ENCODE measurements at places on chromosomes 2 and 18.

- DNase-seq: no peak
These were observed 4.5 kb upstream of the ATL2 start for GRCh38 chr2:38381381-38382143.

DNA sequence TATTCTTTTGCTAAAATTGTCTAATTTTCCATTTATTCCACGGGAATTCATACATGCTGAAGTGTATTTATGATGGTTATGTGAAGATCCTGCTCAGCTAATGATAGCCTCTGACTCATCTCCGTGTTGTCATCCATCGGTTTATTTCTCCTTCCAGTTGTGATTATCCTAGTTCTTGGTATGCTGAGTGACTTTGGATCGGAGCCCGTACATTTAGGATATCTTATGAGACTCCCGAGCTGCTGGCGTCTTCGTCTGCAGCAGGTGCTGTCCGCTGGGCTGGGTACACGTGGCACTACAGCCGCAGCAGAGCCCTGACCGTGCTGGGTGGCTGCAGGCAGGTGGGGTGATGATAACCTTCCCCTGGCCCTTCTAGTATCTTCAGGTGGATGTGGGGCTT, 40.1 kb upstream of the GALR1 start:
- no peak for DNase-seq

- DNase-seq: no peak
These were observed 1.1 kb downstream of the DSC3 start for GRCh38 chr18:31041271-31042083.

GRCh38 chr2:31764169-31764568, 183.4 kb upstream of the SRD5A2 start:
- DNase-seq: peak; percentile 56

GRCh38 chr2:65364986-65365733, 67.2 kb downstream of the SPRED2 start:
- no peak for DNase-seq

- no peak for DNase-seq
These were observed 61.0 kb downstream of the SPP2 start for GRCh38 chr2:234111523-234111922.

GRCh38 chr2:38622210-38622609, 19.5 kb upstream of the HNRNPLL start:
- DNase-seq: no peak

DNA sequence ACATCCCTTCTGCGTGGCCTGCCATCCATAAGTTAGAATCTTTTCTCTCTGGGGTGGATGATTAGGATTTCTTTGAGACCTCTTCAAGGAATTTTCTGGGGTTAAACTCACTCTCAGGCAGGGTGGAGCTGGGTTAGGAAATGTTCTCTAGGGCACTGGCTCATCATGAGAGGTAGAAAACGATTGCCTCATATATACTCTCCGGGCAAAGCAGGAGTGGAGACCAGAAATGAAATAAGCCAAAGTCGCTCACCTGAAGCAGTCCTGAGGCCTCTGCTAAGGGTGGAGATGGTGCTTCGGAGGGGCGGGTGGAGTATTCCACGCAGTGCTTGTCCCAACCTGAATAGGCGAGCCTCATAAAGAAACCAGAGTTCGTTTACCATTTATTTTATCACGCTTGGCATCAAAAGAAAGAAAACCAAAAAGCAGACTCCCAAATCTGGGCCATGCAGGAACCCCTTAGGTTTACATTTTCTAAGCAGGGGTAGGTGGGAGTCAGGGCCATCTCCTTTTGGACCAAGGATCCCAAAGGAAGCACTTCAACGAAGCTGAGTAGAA, 249.3 kb upstream of the MEIS1 start:
- no peak for DNase-seq

- DNase-seq: no peak
These were observed 84.1 kb upstream of the MGAT5 start for GRCh38 chr2:134169788-134170187.

DNA sequence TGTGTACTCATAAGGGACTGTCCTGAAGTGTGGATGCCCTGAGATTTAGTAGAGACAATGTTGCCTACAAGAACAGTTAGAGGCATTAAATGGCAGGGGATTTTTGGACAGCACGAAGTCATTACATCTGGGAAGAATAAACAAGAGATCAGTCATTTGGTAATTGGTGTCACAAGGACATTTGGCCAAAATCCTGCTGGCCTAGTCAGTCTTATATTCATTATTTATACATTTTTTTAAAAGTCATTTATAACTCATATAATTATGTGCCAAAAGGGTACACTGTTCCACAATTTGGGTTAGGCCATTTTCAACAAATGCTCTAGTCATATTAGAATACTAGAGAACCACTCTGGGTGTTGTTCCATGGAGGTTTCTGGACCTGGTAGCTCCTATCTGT, 104.7 kb downstream of the LRATD1 start:
- no peak for DNase-seq

DNA sequence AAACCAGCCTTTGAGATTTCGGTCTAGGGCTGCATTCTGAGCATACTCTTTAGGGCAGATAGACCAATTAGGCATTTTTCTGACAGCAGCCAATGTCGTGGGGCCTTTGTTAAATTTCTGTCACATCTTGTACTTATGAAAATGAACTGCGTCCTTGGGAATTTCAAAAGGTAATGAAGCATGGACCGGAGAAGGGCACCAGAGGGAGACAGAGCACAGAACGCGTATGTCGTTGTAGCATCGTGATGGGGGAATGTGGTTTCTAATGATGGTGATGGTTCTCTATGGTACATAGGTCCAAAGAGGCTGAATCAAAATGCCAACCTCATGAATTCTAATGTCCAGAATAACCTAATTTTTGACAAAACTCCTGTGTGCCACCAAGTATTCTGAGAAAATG, 483.9 kb upstream of the CRIM1 start:
- no peak for DNase-seq

- DNase-seq: no peak
These were observed 128.1 kb downstream of the EIPR1 start for GRCh38 chr2:3249476-3249962.

DNA sequence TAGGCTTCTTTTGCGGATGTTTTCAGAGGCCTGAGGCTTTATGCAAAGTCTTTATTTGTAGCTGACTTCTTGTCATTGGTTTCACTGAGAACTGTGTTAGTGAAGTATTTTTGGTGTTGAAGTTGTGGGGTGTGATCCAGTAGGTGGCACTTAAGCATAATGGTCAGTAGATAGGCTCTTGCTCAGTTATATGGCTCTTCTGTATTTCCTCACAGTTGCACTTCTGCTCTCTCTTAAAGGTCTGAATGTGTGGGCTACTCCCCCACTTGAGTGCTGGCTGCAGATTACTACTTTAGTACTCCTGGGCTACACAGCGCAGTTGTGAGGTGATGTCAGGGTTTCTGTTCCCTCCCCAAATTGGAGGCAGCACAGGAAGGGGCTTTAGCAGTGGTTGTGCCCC, 133.8 kb upstream of the SCN7A start:
- no peak for DNase-seq

- no peak for DNase-seq
These were observed 124.1 kb upstream of the LGALSL start for GRCh38 chr2:64329848-64330247.

DNA sequence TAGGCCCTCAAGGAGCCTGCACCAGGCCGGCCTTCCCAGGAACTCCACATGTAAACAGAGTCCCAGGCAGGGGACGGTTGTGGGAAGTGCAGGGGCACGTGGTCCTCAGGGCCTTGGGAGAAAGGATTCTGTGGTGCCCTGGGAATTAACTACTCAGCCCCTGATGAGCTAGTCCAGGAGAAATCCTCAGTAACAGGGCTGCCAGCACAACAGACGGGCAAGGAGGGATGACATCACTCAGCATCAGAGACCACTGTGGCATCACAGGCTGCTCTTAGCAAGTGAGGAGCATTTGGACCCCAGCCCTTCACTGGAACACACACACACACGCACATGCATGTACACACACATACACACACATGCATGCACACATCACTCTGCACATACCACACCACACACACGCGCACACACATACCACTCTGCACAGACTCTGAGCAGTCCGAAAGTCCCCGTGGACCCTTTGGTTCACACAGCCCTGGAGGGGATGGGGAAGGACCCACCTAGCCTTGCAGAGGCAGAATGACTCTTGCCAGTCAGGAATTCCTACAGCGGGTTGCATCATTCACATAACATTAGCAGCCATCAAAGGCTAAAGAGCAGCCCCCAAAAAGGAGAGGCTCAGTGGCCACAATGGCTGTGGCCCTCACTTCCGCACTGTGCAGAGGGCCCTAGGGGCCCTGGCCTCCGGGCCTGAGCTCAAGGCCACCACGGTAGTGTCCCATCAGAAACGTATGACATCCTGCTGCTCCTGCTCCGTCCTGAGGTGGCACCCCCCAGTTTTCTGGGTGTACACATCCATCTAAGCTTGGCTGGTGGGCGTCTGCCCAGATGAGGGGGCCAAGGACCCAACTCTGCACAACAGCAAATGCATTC, 1.9 kb upstream of the NMUR1 start:
- no peak for DNase-seq

DNA sequence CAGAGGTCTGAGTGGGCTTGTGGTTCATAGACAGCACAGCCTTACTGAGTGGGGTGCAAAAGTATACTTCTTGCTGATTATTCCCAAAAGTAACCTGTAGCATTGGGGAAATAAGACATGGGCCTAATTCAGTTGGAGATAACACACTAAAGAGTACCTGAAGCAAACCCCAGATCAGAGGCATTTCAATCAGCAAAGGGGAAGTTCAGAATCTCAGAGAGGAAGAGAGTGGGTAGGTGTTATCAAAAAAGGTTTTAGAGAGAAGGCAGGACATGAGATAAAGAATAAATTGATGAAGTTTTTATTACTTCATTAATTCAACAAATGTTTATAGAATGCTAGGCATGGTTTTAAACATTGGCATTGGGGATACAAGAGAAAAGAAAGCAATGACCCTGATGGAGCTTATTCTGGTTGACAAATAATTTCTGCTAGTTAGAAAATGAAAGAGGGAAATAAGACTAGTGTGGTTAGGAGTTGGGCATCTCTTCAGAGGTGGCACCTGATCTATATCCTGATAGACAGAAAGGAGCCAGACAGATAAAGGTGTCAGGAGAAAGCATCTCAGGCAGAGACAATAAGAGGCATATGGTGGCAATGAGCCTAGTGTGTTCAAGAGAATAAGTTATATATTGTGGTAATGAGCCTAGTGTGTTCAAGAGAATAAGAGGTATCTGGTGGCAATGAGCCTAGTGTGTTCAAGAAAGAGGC, 153.8 kb upstream of the SETBP1 start:
- DNase-seq: no peak

DNA sequence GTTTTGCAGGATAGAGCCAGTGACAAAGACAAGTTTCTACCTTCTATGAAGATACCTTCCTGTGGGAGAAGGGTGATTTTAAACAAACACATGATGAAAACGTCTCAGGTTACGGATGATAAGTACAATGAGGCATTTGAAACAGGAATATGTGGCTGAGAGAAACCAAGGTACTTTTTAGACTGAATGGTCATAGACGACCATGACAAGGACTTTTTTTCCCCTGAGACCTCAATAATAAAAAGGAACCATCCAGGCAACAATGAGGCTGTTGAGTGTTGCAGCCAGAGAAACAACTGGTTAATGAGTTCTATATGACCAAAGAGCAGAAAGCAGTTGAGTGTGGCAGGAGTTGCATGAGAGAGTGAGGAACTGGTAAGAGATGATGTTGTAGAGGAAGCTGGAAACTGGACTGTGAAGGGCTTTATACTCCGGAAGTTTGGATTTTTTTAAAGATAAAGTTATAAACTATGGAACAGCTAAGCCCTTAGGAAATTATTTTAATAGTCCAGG, 306.1 kb upstream of the CYRIA start:
- no peak for DNase-seq

- DNase-seq: peak; percentile 54
These were observed 19.2 kb downstream of the E2F6 start for GRCh38 chr2:11446733-11447248.

DNA sequence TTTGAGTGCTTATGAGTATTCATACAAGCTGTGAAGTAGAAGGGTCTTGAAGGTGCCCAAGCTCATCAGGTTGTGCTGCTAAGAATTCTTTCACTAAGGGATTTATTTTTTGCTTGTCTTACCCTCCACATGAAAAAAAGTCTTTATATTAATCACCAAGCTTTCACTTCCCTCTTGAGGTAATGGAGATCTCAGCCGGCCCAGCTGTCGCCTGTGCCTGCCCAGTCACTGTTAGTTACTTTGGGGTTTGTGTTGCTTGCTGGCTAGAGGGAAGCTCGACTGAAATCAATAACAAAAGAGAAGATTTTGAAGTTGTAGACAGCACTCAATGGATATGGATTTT, 21.9 kb downstream of the MC2R start:
- DNase-seq: no peak

DNA sequence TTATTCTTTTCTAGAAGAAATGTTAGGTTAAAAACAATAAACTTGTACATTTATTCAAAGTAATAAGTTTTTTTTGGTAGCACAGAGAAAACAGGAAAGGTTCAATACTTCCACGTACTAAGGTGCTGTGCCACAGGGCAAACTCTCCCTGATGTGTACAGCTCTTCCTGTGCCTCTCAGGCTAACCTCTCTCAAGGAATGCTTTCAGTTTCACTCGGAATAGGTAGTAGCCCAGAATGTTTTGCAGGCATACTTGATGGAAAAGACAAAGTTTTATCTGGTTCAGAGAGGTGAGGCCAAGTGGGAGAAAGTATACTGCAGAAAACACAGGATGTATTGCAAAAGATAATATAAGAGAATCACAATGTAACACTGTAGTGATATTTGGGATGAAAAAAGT, 171.0 kb upstream of the ZFP36L2 start:
- no peak for DNase-seq

- DNase-seq: peak; percentile 84
These were observed 79.3 kb downstream of the SDC1 start for GRCh38 chr2:20145497-20146193.

- DNase-seq: no peak
These were observed 11.7 kb downstream of the CYP26B1 start for GRCh38 chr2:72135921-72136320.

- DNase-seq: no peak
These were observed 32.2 kb downstream of the KIF5C start for GRCh38 chr2:148907085-148907785.

DNA sequence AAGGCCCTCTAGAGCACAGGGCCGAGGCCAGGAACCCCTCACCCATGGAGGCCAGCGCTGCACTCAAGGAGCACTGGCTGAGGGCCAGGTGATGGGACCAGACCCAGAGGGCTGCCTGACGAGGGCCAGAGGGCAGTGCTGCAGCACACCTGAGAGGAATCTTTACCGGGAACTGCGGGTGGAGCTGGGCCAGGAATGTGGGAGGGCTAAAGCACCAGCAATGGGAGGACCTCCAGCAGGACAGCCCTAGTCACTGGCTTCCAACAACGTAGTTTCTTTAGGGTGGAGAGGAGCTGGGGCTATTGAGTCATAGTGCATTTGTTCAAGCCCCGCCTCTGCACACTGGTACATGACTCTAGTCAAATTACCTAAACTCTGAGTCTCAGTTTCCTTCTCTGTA, 143.4 kb downstream of the TMEM17 start:
- DNase-seq: no peak

- no peak for DNase-seq
These were observed 117.6 kb upstream of the STK17B start for GRCh38 chr2:196289000-196289399.
